ENCODE measurements at places on chromosomes 16 and 17.

DNA sequence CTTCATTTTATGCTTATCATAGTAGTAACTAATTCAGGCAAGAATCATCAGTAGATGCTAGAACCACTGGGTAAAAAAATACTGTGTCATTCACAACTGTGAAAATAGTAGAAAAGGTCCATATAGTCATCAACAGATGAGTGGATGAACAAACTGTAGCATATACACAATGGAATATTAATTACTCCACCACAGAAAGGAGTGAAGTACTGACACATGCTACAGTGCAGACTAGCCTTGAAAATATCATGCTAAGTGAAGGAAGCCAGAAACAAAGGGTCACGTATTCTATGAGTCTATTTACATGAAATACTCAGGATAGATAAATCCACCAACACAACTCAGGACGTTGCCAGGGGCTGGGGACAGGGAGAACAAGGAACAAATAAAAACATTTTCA is 13.3 kb downstream of the USP22 start:
- no peak for DNase-seq

- peak; percentile 3 for DNase-seq
Measured at GRCh38 chr17:41324180-41325075, 8.9 kb upstream of the KRTAP17-1 start.

- no peak for DNase-seq
Measured at GRCh38 chr17:5138616-5139457, 23.0 kb downstream of the USP6 start.

- no peak for DNase-seq
Measured at GRCh38 chr17:70127221-70127873, 42.0 kb upstream of the KCNJ2 start.

DNA sequence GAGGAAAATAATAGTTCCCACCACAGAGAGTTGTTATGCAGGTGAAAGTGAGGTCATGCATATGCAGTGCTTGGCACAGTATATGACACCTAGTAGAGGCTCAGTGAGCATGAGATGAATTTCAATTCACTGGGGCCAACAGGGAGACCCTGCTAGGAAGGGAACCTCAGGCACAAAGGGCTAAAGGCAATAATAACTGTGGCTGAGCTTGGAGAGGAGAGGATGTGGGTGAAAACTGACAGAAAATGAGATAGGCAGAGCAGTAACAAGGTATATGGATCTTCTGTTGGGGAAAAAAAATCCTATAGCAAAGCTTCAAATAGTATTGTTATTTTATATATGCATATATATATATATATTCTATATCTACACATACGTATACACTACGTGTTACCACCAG is 25.0 kb upstream of the GINS3 start:
- no peak for DNase-seq

- no peak for DNase-seq
Measured at GRCh38 chr16:49058382-49058781, 223.3 kb downstream of the CBLN1 start.

- no peak for DNase-seq
Measured at GRCh38 chr16:27145630-27146029, 57.7 kb upstream of the KDM8 start.

- peak; percentile 79 for DNase-seq
Measured at GRCh38 chr17:55513885-55514590, 2.8 kb upstream of the SMIM36 start.

DNA sequence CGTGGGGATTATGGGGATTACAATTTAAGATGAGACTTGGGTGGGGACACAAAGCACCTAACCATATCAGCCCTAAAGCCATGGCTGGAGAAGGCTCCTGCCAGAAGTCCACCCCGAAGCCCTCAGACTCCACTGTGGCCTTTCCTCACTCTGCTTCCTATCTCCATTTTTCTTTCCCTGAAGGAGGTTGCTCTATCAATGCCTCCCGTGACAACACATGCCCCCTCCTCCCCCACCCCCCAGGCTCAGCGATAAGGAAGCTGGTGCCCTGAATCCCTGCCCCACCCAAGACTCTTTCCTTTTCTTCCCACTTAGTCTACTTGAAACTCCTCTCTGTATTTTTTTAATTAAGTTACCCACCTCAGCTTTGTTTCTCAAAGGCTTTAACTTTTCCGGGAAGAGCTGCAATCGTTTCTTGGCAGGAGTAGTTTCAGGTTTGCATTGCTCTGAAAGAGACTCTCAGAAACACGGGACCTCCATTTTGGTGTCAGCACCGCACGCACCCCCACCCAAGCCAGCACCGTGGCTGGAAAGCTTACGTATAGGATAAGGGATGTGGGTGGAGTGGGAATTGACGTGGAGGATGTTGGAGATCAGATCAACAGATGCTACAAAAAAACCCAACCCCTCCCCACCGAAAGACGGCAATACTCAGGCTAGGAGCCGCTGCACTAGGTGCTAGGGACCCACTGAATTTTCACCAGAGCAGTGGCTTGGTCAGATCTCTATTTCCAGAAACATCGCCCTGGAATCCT is 15.2 kb upstream of the CA4 start:
- DNase-seq, result peak; percentile 69

DNA sequence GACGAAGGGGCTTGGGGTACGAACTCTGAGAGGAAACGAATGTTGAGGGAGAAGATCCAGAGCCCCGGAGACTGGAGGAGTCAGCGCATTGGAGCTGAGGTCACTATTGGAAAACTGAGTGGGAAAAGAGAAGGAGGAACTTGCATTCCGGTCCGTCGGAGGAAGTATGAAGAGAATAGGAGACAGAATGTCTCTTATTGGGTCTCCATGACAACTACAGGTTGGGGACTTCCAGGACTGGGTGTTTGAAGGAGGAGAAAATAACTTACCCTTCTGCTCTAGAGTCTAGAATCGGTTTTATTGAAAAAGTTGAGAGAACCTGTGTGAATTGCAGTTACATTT is 537 bp downstream of the GOSR1 start:
- peak; percentile 26 for DNase-seq

GRCh38 chr17:32827227-32827626 is 49.7 kb downstream of the MYO1D start:
- DNase-seq, result no peak

DNA sequence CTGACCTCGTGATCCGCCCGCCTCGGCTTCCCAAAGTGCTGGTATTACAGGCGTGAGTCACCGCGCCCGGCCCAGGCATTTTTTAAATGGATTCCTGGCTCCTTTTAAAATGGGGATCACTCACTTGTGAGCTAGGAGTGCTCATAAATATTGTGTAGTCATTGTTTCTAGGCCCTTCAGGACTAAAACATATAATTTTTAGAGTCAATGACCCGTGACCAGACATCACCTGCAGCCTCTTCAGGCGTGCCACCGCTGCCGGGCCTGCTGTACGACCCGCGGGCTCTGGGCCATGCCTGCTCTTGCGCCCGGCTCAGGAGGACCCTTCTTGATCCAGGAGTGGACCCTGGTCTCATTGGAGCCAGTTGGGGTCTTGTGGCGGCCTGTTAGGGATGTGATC is 30.8 kb downstream of the EFCAB5 start:
- DNase-seq, result no peak

DNA sequence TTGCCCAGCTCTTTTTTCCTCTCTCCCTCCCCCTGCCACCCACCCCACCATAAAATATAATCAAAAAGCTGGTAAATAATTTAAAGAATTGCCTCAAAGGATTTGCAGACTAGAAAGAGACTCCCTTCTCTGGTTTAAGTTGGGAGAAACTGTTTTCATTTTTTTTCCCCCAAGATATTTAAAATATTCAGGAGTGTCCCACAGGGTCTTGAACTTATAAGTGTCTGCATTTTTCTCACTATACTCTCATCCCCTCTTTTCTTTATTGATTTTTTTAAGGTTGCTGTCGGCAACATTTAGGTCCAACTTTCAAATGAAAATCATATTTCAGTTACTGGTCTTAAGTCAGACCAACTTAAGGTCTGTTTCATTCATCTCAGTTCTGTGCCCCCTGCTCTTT is 210.2 kb downstream of the MSI2 start:
- DNase-seq, result no peak

DNA sequence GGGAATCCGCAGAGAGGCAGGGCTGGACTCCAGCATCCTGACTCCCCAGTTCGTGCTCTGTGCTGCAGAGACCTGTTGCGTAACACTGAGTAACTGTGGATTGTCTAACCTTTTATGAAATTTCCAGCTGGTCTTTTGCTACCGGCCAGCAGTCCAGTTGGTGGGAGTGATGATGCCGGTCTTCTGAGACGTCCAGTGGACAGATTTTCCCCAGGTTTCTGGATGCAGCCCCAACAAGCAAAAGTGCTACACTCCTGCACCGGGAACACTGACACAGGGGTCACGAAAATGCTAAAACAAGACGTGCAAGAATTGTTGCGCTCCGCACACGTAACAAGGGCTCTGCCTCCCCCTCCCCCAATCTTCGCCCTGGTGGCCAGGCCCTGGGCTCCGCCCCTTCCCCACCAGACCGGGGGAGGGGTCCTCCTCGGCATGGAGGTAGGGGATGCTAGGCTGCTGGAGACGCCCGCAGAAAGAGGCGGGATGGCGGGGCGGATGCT is 701 bp upstream of the MRC2 start:
- DNase-seq, result peak; percentile 94

GRCh38 chr16:14958970-14959369 is 15.9 kb upstream of the PDXDC1 start:
- no peak for DNase-seq

DNA sequence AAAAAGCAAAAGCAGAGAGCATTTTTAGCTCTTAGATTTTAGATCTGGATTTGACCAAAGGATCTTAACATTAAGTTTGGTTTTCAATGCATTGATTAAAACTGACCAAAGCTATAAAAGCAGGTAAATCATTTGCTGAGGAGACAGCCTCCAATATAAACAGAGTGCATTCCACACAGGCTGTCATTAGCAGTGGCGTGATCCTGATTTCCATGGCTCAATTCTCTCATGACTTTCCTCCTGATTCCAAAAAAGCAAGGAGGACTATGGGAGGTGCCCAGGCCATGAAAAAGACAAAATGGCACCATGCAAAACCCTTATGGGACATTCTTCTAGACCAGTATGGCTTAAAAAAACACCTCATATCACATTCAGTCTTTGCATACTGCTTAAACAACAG is 53.5 kb downstream of the PARN start:
- DNase-seq, result no peak

DNA sequence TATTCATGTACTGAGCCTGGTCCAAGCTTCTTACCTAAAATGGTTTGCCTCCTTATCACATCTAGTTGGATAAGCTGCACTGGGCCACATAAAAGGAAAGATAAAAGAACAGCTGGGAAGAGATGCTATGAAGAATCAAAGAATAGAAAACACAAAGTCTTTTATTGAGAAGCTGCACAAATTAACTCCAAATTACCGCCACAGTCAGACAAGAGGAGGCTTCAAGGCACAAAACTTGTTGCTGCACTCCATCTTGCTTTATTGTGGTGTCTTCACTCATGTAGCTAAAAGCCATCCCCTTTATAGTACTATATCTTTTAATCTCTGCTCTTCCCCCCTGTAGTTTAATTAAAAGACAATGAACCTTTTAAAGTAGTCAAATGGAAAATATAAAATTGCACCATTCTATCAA is 330.6 kb upstream of the PMFBP1 start:
- DNase-seq, result no peak

- DNase-seq, result peak; percentile 77
Measured at GRCh38 chr16:72939247-72939646, 108.7 kb downstream of the ZFHX3 start.

DNA sequence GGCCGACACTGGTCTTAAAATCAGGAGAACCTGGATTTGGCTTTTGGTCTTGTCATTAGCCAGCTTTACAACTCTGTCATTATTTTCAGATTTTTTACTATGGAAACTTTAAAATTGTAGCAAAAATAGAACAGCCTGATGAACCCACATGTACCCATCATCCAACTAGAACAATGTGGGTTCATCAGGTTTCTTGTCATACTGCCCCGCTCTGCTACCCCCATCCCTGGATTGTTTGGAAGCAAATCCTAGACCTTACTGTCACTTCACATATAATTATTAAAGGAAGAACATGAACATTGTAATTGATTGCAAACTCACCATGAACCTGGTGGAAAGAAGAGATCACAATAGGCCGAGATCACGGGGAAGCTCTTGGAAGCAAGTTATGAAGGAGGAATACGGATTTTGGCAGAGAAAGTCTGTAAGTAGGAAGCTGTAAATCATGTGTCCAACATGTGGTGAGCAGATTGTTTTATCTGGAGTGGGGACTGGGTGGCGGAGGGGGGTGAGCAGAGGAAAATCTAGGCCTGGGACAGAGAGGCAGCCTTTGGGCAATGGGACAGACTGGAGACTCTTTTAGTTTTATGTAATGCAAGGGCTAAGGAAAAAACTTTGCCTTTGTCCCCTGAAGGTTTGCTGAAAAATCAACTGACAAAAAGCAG is 67.0 kb downstream of the PITPNC1 start:
- DNase-seq, result peak; percentile 57
